ENCODE measurements at places on chromosomes 1 and 21. TPM values are rescaled to one million over a fixed set of nuclear protein-coding genes. Genes with fewer than 3 reads are reported as not detected.

The FRRS1 gene
- 0.61 TPM for total RNA-seq

The NES gene
- not detected for total RNA-seq

The GART gene
- 23.5 TPM for total RNA-seq

The ADGRL4 gene
- not detected for total RNA-seq

The CIART gene
- 2.0 TPM for total RNA-seq

The CHRM3 gene
- not detected for total RNA-seq

The BRDT gene
- total RNA-seq = 0.86 TPM

The PROK1 gene
- total RNA-seq = not detected

The FAM151A gene
- total RNA-seq = not detected
